ENCODE measurements at places on chromosomes 12 and 14.

GRCh38 chr14:63214417-63215196 is 10.4 kb downstream of the RHOJ start:
- no peak for DNase-seq

DNA sequence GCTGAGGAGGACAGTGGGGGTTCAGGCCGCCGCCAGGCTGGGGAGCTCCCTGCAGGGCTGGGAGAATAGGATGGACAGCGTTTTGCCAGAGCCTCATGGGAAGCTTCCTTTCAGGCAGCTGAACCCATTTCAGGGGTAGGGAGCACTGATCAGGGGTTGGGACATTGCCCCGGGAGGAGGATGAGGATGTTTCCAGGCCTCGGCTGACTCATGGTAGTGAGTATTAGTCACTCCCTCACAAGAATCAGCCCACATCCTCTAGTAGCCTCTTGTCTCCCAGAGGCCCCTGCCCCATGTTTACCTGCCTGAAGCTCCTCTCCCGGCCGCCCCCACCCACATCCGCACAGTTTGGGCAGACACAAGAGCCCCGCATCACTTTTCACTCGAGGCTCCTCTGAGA is 89.8 kb downstream of the ZFP36L1 start:
- no peak for DNase-seq

DNA sequence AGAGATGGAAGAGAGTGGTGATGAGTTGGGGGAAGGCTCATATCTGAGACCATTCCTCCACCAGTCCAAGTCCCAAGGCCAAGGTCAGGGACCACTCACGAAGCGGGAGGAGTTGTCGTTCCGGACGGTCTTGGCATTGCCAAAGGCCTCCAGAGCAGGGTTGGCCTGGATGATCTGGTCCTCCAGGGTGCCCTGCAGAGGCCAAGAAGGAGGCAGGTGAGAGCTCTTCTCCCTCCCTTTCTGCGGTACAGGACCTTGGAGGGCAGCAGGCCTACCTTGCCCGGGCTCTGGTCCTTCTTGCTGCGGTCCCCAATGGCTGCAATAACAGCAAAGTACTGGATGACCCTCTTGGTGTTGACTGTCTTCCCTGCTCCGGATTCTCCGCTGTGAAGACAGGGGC is 4.0 kb downstream of the MYH7 start:
- no peak for DNase-seq

- DNase-seq, result no peak
Measured at GRCh38 chr12:47549258-47549657, 156.6 kb downstream of the RPAP3 start.

GRCh38 chr12:105382771-105383622 is 52.5 kb downstream of the C12orf75 start:
- no peak for DNase-seq

DNA sequence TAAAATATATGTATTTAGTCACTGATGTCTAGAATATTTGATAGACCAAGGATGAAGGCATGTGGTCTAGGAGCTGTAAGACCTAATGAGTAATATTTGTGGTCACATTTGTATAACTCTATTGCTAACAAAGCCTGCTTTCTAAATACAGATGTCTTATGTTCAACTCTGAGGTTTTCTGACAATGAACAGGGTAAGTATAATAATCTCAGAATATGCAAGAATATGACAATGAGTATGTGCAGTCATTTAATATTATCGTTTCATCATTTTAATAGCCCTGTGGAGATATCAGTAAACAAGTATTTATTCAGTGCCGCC is 389.6 kb downstream of the LRIG3 start:
- DNase-seq, result no peak

- no peak for DNase-seq
Measured at GRCh38 chr12:24584032-24584675, 364.7 kb downstream of the BCAT1 start.

GRCh38 chr12:15116086-15116485 is 105.1 kb downstream of the RERG start:
- no peak for DNase-seq

DNA sequence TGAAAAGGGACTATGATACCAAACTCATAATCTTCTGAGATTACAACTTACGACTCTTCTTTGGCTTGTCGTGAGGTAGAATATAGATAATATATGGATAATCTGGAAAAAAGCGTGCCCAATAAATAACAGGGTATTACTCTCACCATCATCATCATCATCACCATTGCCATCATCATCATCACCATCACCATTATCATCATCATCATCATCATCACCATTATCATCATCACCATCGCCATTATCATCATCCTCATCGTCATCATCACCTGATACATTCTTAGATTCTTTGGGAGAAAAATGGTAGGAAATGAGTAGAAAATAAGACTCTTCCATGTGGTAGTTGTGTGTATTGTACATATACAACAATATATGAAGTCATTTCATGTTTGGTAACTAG is 259.8 kb downstream of the SYT1 start:
- no peak for DNase-seq

DNA sequence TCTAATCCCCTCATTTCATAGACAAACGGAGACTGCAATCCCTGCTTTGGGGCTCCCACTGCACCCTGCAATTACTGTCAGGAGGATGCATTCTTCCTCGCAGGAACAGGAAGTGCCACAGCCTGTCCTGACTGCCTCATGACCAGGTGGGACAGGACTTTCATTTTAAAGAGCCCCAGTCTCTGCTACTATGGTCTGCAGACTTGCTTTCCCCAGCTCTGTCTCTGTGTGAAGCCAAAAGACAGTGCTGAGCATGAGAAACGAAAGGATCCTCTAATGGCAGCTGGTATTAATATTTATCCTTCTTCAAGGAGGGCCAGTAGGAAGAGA is 60.0 kb upstream of the PNMA1 start:
- no peak for DNase-seq

- DNase-seq, result no peak
Measured at GRCh38 chr12:49652921-49653520, 29.7 kb downstream of the PRPF40B start.

DNA sequence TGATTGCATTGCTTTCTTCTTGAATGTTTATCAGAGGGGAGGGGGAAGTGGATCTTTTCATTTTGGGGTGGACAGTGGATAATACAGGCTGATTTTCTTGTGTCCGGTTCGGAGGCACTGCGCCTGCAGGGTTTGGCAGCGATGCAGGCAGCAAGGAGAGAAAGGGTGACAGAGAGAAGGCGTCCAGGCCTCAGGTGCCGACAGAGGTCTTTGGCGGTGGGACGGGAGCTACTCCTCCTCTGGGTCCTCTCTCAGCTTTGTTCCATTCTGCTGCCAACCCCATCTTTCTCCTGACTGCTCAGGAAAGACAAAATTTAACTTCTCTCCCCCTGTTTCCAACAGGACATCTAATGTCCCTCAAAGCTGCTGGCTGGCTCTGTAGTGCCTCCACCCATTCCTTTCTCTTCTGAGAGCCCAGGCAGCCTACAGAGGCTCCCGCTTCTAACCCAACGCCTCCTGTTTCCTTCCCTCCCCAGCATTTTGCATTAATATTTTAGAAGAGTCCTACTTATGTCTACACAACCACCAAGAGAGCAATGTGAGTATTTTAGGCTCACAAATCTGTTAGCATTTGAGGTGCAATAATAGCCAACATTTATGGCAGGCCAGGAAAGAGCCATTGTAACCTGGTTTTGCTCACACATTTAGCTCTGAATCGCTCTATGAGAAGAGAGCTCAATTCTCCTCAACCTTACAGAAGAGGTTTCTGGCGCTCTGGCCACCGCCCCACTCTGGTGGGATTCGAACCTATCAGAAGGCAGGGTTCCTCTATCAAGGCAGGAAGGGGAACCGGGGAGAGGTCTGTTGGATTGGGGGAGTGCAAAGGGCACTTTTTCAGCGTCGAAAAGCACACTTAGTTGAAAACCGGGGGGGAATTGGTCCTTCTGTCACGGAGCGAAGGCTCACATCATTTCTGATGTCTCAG is 7.1 kb upstream of the TBX5 start:
- no peak for DNase-seq

- DNase-seq, result no peak
Measured at GRCh38 chr12:78183824-78184223, 353.1 kb downstream of the NAV3 start.

DNA sequence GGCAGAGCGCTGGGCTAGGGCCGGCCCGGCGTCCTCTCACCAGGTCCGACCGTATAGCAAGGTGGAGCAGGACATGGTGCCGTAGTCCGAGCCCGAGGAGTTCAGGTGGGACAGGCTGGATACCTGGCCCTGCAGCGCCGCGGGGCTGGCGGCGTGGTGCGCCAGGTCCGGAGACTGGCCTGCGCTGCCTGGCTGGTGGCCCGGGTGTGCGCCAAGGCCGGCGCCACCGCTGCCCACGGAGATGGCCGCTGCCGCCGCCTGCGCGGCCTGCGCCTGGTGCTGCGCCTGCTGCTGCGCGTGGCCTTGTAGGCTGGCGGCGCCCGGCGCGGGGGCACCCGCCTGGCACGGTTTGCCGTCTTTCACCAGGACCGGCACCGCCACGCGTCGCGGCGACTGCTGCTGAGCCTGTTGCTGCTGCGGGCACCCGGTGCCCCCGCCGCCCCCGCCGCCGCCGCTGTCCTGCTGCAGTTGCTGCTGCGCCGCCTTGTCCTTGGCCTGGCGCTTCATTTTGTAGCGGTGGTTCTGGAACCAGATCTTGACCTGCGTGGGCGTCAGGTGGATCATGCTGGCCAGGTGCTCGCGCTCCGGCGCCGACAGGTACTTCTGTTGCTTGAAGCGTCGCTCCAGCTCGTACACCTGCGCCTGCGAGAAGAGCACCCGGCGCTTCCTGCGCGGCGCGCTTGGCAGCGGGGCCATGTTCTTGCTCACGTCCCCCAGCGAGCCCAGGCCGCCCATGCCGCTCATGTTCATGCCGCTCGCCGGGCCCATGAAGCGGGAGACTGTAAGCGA is 2.6 kb downstream of the NKX2-1 start:
- DNase-seq, result no peak

- DNase-seq, result no peak
Measured at GRCh38 chr12:62772416-62772955, 162.5 kb downstream of the PPM1H start.

- DNase-seq, result no peak
Measured at GRCh38 chr12:108649126-108649525, 15.4 kb upstream of the SELPLG start.

DNA sequence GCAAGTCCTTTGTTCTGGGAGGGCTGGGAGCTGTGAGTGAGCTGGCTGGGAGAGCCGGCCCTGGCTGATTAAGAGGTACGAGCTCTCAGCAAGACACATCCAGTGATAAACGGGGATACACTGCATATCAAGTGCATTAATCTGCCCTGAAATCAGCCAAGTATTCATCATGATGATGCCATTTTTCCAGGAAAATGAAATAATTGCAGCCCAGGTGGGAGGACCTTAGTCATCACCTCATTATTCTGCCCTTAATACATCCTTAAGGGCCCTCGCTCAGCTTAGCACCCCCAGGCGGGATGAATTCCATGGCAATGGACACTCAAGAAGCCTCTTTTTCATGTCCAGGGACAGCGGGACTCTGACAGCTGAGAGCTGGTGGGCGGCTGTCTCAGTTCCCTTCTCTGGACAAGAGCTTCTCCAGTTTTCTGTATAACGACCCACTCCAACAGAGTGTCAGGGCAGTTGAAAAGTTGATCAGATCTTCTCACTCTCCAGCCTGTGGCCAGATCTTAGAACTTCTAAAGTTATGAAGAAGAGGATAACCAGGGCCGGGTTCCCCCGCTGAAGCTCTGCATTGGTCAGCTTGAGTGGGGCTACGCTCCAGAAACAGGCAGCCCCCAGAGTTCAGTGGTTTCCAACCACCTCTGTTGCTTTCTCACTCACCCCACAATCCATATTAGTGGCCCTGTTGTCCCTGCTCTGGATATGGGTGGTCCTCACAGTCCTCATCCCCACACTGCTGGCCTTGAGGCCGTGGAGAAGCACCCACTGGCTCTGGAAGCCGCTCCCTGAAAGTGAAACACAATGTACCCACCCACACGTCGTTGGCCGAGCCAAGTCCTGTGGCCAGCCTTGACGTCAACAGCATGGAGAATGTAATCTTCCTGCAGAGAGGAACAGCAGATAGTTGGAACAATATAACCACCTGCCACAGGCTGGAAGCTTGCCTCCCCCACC is 306.2 kb upstream of the DIO3 start:
- DNase-seq, result no peak

- no peak for DNase-seq
Measured at GRCh38 chr14:99777951-99778350, 15.3 kb upstream of the EML1 start.

- DNase-seq, result no peak
Measured at GRCh38 chr12:48696626-48697025, 14.6 kb upstream of the KANSL2 start.

DNA sequence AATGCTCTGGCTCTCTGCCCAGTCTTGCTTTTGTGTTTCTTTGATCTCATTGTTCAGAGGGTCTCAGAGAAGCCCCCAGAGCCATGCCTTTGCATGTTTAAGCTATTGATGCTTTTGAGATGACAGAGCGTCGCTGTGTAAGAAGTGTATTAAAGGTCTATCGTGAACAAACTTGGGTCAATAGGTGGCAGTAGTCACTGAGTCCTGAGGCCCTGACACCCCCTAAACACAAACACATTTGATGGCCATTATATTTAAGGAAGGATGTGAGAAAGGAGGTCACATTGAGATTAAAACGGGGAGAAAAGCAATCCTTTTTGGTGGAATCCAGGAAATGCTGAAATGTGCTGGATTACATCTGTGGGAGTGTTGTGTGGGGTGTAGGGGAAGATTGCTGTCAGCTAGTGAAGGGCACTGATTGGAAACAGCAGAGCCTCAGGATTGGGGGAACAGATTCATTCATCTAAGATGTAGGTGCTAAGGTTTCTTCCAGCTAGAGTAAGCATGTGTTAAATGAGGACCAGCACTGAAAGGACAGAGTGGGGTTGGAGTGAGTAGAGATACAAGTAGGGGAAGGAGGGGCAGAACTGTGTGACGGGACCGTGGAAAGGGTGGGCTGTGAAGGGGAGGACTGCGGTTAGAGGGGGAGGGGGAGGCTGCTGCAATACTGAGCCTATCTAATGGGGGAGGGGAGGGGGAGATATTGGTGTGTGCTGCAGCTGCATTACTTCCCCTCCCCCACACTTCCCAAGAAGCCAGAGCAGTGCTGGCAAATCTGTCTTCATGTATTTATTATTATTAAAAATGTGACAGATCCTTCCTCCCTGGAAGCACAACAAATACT is 12.7 kb downstream of the NGDN start:
- no peak for DNase-seq

DNA sequence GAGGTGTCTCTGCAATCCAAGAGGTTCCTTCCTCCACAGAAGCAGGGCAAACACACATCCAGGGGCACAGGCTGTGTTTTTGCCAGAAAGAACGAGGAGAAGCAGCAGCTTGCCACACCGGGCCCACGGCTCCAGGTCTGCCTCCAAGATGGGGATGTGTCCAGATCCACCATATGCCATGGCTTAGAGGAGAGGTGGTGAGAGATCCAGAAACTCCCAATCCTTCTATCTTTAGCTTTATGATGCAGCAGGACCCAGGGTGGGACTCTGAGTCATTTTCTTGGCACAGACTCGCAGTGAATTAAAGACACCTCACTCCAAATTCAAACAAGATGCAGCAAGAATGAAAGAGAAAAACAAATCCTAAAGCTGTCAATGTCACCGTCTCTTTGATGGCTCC is 481.4 kb upstream of the TMEM132C start:
- DNase-seq, result no peak

GRCh38 chr12:4829793-4830162 is 79.9 kb upstream of the KCNA1 start:
- DNase-seq, result no peak

GRCh38 chr12:132186208-132186856 is 42.1 kb downstream of the NOC4L start:
- DNase-seq, result no peak

GRCh38 chr12:22340143-22340542 is 5.6 kb upstream of the ST8SIA1 start:
- no peak for DNase-seq

GRCh38 chr14:66595394-66595793 is 87.4 kb downstream of the GPHN start:
- DNase-seq, result no peak
